ENCODE measurements at places on chromosomes 7 and 10.

DNA sequence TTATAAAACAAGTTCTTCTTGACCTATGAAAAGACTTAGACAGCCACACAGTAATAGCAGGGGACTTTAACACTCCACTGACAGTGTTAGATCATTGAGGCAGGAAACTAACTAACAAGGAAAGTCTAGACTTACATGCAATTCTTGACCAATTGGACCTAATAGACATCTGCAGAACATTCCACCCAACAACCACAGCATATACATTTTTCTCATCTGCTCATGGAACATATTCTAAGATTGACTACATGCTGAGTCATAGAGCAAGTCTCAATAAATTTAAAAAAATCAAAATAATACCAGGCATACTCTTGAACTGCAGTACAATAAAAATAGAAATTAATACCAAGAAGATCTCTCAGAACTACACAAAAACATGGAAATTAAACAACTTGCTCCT, 219.5 kb upstream of the HPS1 start:
- DNase-seq: no peak

GRCh38 chr7:131655447-131655846, 99.0 kb upstream of the PODXL start:
- DNase-seq: no peak

DNA sequence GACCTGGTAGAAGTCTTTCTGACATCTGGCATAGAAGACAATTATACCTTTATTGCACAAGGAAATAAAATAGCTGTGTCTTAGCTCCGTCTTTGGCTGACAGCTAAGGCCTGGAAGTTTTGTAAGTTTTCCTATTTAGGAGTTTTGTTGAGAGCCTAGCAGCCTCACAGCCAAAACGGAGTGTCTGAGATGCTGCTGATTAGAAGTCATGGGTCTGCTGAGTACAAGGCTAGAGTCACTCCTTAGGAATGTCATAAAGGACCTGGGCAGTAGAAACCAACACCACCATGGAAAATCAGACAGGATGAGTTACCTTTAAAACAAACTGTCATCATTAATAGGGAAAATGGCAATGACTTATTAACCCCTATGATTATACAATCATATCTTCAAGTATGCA, 442.5 kb downstream of the KCNMA1 start:
- no peak for DNase-seq

GRCh38 chr7:147509541-147510200, 1080.9 kb upstream of the C7orf33 start:
- no peak for DNase-seq

- no peak for DNase-seq
Observed at GRCh38 chr7:2354939-2355704, 495 bp downstream of the EIF3B start.

DNA sequence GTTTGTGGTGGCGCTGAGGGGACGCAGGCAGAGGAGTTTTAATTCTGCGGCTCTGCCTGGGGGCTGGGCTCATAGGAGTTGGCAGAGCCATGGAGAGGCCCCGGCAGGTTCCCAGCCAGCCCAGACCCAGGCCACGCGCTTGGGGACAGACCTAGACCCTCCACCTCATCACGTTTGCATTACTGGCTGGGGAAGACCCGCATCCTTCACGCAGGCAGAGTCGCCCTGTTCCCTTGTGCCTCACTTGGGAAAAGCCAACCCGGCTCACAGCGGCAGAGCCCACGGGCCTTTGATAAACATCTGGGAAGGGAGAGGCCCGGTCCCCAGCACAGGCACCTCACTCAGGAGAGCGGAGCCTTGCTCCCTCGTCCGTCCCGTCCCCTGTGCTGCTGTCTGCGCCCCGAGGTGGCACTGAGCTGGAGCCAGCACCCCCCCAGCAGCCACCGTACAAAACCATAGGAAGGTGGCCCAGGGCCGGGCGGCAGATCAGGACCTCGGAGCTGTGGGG, 112.8 kb downstream of the CYTH3 start:
- DNase-seq: no peak

- no peak for DNase-seq
Observed at GRCh38 chr10:4846775-4847174, 20.8 kb downstream of the AKR1E2 start.

DNA sequence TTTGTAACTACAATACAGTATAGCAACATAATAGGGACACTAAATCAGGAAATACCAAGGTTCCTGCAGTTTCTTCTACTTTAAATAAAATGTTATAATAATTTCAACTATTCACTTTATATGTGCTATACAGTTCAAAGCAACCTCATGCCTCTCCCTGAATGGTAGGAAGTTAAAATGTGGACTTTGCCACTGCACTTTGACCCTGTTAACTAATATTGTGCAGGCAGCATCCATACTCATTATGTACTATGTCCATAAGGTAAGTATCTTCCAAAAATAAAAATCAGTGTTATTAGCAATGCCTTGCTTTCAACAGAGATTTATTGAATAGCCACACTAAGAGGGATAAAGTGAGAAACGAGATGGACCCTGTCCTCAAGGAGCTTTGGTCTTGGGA, 4.8 kb downstream of the STEAP4 start:
- DNase-seq: no peak

GRCh38 chr10:22280078-22280477, 36.1 kb upstream of the COMMD3 start:
- no peak for DNase-seq

GRCh38 chr10:113988535-113988934, 55.1 kb upstream of the ADRB1 start:
- no peak for DNase-seq

DNA sequence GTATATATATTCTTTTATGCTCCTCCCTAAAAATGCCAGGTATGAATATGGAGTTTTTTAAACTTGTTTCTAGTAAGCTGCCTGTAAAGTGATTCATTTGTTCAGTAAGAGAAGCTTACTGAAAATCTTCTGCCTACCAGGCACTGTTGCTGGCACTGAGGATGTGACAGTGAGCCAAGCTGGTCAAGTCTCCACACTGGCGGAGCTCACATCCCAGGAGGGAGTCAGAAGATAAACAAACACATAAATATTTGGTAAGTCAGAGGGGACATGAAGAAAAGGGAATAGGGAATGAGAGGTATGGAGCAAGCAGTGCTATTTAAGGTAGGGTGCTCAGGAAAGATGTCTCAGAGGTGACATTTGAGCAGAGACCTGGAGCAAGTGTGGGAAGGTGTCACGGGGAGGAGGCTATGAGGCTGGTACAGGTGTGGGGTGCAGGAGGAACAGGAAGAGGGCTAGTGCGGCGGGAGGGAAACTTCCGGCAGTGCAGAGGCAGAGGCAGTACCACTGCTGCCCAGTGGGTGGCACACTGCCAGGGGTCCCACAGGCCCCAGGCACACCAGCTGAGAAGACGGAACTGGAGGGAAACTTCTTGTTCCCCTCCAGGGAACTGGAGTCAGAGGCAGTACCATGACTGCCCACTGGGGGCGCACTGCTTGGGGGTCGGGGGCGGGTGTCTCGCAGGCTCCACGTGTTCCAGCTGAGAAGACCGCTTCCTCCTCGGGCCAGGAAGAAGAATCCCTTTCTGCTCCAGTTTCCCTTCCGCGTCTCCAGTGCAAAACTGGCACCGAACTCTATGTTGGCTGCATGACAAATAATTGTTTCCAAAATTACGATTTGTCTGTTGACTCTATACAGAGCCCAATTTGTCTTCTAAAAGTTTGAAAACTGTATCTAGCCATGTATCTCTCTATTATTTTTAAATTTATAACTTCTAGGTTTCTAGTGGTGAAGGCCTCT, 161.0 kb downstream of the TEX36 start:
- DNase-seq: no peak

DNA sequence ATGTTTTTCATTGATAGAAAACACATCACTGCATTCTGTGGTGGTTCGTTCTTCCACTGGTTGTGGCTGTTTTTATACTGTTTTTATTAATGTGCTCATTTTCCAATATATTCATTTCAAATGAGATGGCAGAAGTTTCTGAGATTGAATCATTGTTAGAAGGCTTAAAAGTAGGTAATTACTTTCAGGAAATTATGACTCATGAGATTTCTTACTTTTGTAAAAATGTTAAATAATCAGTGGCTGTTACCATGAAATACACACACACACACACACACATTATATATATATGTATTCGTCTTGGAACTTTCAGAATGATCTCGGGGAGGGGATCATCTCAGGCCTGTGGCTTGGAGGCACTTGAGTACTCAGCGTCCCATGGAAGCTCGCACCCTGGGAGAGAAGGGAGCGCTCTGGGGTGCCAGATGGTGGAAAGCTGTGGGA, 66.1 kb downstream of the ZMYND11 start:
- DNase-seq: no peak

Measured in cortex of kidney (tissue), 1 donor.